ENCODE measurements at places on chromosomes 7 and 10. TPM values are rescaled to one million over a fixed set of nuclear protein-coding genes. Genes with fewer than 3 reads are reported as not detected.

Gene C10orf71
- total RNA-seq = 3.7 TPM

Gene MBL2
- not detected for total RNA-seq

Gene PRLHR
- not detected for total RNA-seq

Gene MEOX2
- total RNA-seq = 8.3 TPM

Gene SMKR1
- total RNA-seq = 0.53 TPM

Gene TMEM213
- total RNA-seq = 43.8 TPM

Gene MRLN
- total RNA-seq = 26.3 TPM

Data from metanephros (tissue), 2 donors.